ENCODE measurements at places on chromosomes 4 and X.

GRCh38 chr4:102842367-102842766 lies 15.0 kb upstream of the UBE2D3 start:
- DNase-seq: no peak

- no peak for DNase-seq
Measured at GRCh38 chr4:168514249-168514852, 17.5 kb downstream of the PALLD start.

GRCh38 chr4:94472056-94472826 lies 20.5 kb downstream of the PDLIM5 start:
- DNase-seq: peak; percentile 69

GRCh38 chrX:139287155-139287924 lies 243.2 kb upstream of the F9 start:
- DNase-seq: no peak

DNA sequence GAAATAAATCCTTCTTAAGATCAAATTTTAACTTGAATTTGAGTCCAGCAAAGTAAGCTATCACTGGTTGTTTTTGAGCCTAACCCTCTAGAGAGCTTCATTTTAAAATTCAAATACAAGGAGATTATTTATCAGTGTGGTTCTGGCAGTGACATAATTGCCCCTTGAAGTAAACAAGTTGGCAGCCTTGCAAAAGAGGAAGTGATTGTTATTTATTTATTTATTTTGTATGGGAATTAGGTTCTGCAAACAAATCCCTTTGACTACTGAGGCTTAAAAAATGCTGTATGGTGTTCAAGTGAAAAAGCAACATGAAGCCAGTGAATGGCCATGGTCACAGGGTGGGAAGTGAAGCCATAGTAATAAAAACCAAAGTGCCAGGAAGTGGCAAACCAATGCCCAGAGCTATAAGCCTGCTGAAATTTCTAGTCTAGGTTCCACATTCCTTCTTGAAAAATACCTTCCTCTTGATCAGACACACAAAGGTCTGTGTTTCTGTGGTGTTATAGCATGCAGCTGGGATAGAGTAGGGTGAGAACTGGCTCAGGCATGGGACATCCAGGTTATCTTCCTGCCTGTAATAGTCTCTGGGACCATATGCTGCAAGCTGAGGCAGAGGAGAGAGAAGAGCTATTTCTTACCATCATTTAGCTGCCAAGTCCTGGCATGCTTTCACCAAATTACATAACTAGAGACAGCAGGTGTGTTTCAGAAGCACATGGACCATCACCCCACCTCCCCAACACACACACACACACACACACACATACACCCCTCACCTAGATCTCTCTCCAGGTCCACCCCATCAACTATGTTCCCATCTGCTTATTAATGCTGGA lies 47.1 kb upstream of the TSPAN7 start:
- DNase-seq: no peak

DNA sequence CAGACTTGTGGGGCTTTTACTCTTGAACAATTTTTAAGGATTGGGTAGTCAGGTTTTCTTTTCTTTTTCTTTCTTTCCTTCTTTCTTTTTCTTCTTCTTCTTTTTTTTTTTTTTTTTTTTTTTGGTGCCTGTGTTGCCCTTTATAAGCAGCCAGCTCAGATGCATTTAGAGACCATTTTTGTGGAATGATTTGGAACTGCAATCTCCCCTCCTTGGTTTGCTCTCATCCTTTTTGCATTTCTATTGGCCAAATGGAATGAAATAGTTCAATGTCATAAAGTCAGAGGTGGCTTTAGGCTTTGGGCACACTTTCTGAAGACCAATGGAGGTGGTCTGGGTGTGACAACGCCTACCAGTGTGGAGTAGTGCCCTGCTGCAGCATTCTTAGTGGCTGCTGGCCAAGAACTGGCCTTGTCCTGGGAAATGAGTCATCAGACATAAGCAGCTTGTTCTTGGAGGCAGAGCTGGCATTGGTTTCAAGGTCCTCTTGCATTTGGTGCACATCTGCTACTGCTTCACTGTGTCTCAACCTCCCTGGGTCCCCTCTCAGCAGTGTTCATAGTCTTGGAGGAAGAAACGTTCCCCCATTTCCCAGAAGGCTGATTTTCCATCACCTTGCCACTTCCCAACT lies 84.5 kb downstream of the CT47B1 start:
- peak; percentile 75 for DNase-seq

GRCh38 chr4:124278477-124278876 lies 434.1 kb downstream of the ANKRD50 start:
- DNase-seq: no peak

DNA sequence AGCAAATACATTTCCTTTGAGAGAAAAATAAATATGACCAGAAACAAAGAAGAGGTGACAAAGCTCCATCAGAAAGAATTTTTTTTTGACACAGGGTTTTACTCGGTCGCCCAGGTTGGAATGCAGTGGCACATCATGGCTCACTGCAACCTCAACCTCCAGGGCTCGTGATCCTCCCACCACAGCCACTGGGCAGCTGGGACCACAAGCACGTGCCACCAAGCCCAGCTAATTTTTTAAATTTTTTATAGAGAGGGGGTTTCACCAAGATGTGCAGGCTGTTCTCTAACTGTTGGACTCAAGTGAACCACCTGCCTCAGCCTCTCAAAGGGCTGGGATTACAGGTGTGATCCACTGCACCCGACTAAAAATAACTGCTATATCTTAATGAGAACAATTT lies 10.3 kb downstream of the ADH5 start:
- no peak for DNase-seq

- DNase-seq: no peak
Measured at GRCh38 chr4:186351668-186352194, 85.7 kb downstream of the F11 start.

GRCh38 chrX:9189286-9189685 lies 155.4 kb upstream of the FAM9B start:
- DNase-seq: no peak

GRCh38 chr4:15381806-15382338 lies 46.0 kb upstream of the C1QTNF7 start:
- no peak for DNase-seq

DNA sequence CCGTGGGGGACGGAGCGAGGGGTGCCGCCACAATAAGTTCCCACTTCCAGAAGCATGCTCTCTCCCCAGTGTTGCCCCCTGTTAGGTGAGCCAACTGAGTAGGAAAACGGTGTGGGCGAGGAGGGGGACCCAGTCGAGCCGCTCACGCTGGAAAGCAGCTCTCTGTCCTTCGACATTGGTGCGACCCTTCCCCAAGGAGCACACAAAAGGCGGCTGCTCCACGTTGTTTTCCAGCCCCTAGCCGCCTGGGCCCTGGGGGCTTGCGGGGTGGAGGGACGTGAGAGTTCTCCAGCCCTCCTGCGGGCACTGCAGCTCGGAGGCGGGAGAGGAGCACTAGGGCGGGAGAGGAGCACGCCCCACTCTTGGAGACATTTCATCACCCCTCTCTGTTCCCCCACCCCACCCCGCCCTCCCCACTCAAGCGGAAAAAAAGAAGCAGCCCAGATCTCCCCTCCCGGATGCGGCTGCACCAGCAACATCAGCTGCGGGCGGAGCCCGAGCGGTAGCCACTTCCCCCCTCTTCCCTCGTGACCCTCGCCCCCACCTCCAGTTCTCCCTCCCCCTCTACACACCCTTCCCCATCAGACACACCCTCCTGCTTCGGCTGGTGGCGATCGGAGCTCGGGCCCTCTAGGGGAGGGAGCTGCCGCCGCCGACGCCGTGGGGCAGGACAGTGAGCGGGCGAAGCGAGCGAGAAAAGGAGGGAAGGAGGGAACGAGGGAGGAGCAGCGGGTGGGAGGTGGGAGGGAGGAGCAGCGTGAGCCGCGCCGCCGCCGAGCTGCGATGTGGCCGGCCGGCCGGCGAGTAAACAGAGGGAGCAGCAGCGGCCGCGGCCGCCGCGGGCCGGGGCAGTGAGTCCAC lies at the start of gene DOCK11:
DOCK11 (plus strand) TSS at position 755 of the 861 bp plus-strand sequence. CDS start 157 bp downstream, outside the sequence.
- peak; percentile 94 for DNase-seq

DNA sequence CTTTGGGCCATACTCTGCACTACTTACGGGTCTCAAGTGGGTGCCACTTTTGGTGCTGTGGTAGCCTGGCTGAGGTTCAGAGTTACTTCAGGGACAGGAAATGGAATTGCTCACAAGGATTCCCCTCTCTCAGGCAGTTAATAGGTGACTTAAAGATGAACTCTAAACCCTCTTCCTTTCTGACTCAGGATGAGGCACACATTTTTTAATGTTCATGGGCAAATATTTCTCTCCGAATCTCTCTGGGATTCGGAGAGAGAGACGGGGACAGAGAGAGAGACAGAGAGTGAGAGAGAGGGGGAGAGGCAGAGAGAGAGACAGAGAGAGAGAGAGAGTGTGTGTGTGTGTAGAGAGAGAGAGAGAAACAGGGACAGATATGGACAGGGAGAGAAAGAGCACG lies 79.8 kb downstream of the NYX start:
- DNase-seq: peak; percentile 52

DNA sequence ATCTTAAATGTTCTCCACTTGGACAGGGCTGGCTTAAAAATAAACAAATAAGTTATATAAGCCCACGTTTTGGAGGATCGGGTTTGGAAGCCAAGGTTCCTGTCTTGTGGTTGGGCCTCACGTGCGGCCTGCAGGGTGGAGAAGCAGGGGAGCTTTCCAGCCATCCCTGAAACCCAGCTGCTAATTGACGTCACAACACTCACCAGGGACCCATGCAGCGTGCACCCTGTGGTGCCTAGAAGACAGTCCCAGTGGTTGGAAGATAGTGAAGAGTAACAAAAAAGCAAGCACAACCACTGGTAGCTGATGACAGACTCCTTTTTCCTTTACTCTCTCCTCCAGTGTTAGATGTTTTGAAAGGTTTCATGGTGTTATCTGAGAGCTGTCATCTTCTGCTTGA lies 142.0 kb upstream of the RBPJ start:
- DNase-seq: no peak

- no peak for DNase-seq
Measured at GRCh38 chr4:110630688-110631402, 8.0 kb upstream of the PITX2 start.

DNA sequence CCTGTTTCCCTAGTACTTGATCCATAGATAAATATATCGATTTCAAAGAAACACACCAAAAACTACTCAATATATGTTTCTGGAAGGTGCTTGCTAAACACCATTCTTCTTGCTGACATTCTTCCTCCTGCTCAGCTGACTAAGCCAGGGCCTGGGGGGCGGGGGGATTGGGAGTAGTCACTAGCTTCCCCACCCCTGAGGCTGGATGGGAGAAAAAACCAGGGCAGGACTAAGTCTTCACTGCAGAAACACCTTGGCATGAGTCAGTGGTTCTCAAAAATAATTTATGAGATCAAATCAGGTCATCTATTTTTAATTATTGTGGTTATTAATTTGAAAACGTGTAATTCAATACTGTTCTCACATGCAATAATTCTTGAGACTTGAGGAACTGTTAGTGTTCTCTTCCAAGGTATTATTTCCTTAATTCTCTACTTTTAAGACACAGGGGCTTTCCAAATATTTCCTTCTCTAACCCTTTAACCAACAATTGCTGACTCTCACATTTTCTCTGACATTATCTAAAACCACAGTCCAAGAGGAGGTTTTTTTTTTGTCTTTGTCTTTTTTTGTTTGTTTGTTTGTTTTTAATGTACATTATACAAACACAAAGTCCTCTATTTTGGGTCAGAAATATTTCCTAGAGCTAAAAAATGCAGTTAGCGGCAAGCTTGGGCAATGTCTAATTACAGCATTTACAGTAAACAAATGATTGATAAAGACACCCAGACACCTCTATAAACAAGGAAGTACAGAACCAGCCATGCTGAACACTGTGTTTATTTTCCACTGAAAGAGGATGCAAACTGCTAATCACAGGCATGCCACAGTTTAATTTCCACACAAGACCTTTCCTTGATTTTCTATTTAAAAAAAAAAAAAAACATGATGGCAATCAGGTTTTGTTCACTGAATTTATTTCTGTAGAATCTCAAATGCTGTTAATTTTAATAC lies 120.3 kb upstream of the USP9X start:
- no peak for DNase-seq

GRCh38 chr4:139554642-139554892 lies 1.5 kb downstream of the SETD7 start:
- DNase-seq: no peak

DNA sequence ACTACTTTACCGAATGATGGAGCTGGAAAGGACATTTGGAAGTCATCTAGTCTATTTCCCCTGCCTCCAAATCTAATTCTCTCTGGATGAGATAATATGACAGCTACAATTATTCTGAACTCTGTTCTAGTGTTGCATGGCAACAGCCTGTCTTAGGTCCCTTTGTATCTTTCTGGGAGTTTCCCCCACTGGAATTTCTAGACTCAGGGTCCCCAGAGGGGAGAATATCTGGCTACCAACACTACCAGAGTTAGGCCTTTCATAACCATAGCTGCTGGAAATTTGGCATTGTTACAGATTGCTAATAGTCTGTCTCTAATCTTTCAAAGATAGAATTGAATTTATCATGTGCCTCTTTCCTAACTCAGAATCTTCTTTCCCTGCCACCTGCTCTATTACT lies 4.5 kb downstream of the MSN start:
- no peak for DNase-seq

GRCh38 chrX:149563359-149563758 lies 13.6 kb upstream of the HSFX3 start:
- DNase-seq: no peak

DNA sequence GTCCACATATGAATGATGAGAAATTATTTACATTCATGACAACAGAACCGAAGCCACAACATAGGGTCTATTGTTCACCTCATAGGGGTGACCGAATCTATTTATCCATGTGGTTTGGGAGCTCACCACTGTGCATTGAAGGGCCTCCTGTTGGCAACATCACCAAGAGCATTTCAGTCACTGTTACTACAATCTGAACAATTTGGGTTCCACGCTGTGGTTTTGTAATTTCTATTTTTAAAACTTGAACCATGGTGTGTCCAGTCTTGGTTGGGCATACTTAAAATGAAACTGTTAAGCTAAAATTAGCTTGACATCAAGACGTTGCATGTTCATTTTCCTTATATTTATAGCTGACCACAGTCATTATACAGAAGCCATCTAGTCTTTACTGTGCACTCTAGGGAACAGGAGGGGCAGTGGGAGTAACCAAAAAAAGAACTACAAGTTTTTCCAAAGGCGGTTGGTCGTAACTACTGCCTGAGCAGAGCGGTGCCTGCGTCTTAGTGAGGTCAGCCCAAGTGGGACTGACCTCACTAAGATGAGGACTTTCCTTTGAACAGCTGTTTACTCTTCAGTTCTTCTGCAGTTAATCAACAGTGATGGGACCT lies 192.1 kb downstream of the SPRY1 start:
- DNase-seq: peak; percentile 26

DNA sequence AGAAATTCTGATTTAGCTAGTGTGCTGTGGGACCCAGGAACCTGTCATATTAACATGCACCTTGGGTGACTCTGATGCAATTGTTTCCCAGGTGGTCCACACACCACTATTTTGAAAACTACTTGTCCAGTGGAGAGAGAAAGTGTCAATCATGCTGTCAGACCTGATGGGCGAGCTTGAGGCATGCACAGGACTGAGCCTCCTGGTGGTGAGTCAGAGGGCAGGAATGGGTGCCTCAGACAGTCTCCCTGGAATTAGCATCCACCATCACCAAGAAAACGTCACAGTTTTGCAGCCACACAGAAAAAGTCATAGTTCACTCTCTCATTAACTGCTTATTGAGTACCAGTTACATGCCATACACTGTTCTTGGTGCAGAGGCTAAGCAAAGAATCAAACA lies 181.8 kb upstream of the MAOA start:
- DNase-seq: no peak

Data from foreskin fibroblast (primary cell).